Naive thymus-derived CD8-positive, alpha-beta T cell (primary cell): ENCODE measurements at places on chromosomes 5 and 9. TPM values are rescaled to one million over a fixed set of nuclear protein-coding genes. Genes with fewer than 3 reads are reported as not detected.

DNA sequence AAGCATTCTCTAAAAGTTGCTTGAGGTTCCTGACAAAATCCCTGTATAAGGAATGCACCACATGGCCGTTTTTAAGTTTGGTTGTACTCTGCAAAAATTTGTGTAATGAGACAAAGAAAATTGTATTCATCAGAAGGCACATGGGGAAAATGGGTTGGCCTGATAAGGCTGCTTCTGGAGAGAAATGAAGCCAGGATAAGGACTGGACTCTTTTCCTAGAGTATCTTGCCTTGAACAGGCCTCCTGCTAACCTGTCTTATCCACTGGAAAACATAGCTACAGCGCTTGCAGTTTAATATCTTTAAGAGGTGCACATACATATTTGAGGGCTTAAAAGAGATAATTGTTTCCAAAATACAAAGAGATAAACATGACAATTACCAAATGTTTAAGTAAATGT is 41.4 kb upstream of the IFNK start:
- H3K36me3 ChIP-seq: peaks cover 19% of the 10 kb centered on the region
- H3K27ac ChIP-seq: no peak overlapping the region
- peaks cover 5% of the 10 kb centered on the region for H3K4me1 ChIP-seq
- H3K4me3 ChIP-seq: no peak overlapping the region

- peak; percentile 13 for DNase-seq
- no peaks in the 10 kb centered on the region for H3K27me3 ChIP-seq
- H3K4me1 ChIP-seq: peaks cover 19% of the 10 kb centered on the region
- peak overlapping the region; percentile 68 for H3K4me3 ChIP-seq
Observed at GRCh38 chr5:119187776-119188529, 117.1 kb downstream of the DMXL1 start.

DNA sequence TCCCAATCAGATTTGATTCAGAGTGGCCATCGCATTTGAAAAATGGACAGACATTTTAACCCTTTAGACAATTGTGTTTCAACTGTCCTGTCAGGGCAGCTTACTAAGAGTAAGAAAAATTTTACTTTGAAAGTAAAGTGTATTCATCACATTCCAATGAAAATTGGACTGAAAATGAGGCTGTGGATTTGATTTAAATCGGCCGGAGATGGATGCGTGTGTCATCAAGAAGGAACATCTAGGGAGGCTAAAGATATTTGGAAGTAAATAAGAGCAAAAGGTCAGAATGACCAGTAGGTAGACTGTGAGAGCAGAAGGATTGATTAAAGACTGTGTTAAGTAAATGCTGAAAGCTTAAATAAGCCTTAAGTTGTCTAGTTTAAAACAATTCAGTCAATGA is 1.5 kb downstream of the ZCCHC7 start:
- H3K27ac ChIP-seq: no peak overlapping the region
- H3K4me1 ChIP-seq: peaks cover 36% of the 10 kb centered on the region
- DNase-seq: no peak
- H3K4me3 ChIP-seq: peak overlapping the region; percentile 89
- H3K27me3 ChIP-seq: no peaks in the 10 kb centered on the region

- no peak for DNase-seq
- H3K27ac ChIP-seq: no peak overlapping the region
- H3K36me3 ChIP-seq: no peaks in the 10 kb centered on the region
- no peaks in the 10 kb centered on the region for H3K27me3 ChIP-seq
Observed at GRCh38 chr5:7435503-7435902, 39.6 kb downstream of the ADCY2 start.

DNA sequence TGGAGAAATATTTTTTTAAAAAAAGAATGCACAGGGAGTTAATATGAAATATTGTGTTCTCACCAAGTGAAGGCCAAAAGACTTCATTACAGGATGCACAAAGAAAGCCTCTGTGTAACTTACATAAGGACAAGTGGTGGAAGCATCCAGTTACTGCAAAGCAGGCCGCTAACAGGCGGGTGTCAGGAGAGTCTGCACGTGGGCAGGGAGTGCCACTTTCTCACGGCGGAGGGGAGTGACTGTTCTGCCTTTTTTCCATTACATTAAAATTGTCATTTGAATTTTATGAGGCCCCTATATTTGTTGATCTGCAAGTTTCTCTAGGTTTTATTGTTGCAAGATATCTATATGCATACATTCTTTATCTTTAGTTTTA is 28.1 kb upstream of the SPATA31E1 start:
- no peak for DNase-seq
- no peaks in the 10 kb centered on the region for H3K4me1 ChIP-seq
- no peak overlapping the region for H3K4me3 ChIP-seq
- H3K27me3 ChIP-seq: peaks cover 6% of the 10 kb centered on the region

GRCh38 chr9:22116758-22117157 is 107.7 kb upstream of the CDKN2B start:
- H3K27ac ChIP-seq: no peak overlapping the region
- H3K4me1 ChIP-seq: no peaks in the 10 kb centered on the region
- no peaks in the 10 kb centered on the region for H3K27me3 ChIP-seq
- no peak for DNase-seq
- no peaks in the 10 kb centered on the region for H3K36me3 ChIP-seq
- H3K4me3 ChIP-seq: no peak overlapping the region

DNA sequence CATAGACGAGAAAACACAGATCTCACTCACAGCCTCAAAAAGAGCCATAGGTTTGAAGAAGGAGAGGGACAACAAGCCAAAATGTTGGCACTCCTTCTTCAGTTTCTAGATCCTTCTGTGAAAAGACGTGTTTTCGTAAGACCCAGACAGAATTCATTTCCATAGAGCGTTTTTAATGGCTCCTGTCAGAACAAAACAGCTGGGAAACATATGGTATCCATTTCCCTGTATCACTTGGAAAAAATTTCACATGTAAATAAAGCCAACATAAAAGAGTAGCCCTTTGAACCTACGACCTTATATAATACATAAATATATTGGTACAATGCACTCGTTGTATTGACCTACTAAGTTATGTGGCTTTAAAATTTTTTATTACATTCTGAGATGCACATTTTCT is 108.1 kb downstream of the SNCAIP start:
- H3K27me3 ChIP-seq: peaks cover 12% of the 10 kb centered on the region
- no peak for DNase-seq
- H3K36me3 ChIP-seq: no peaks in the 10 kb centered on the region
- no peaks in the 10 kb centered on the region for H3K4me1 ChIP-seq
- H3K27ac ChIP-seq: no peak overlapping the region

DNA sequence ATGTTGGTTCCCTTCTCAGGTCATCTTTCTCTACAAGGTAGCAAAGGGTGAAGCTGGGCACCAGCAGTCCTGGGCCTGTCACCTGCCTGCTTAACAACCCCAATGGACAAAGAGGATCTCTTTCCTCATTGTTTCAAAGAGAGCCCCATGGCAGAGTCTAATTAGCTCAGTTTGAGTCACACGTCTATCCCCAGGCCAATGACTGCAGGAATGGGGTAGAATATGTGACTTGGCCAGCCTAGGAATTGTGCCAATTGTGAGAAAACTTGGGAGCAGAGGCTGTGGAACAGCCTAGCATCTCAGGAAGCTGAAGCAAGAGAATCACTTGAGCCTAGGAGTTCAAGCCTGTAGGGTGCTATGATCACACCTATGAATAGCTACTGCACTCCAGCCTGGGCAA is 3.6 kb upstream of the RAPGEF1 start:
- H3K4me1 ChIP-seq: peaks cover 32% of the 10 kb centered on the region
- no peak for DNase-seq
- H3K27me3 ChIP-seq: no peaks in the 10 kb centered on the region
- H3K27ac ChIP-seq: peak overlapping the region; percentile 95
- no peaks in the 10 kb centered on the region for H3K36me3 ChIP-seq
- H3K4me3 ChIP-seq: peak overlapping the region; percentile 55

DNA sequence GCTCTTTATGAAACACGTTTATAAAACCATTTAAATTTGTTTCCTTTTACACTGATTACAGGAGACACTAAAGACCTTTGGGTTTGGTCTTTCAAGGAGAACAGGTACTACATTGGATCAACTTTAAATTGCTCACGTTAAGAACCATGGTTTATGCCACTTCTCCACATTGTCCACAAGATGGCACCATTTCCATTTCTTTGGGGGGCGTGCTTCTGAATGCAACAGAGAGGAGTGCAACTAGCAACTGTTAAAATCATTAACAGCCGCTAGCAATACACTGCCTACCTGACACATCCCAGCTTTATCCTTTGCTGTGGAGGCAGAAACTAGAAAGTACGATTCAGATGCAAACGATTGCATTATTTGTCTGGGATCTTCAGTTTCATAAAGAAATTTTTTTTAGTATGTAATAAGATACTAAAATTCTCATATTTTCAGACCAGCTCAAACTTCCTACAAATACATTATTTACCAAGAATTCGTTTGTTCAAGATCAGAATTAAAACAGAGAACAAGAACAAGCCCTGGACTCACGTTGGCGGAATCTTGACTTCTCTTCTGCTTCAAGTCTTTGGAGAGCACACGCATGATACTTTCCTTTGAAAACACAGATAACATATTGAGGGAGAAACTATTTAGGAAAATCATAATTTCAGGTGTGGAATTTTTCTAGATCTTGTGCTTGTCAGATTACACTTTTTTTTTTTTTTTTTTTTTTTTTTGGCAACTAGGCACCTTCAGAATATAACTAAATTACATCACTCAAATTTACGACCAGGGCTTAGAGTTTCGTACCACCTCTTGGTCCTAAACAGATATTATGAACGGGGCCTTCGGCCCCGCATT is 702 bp downstream of the CDC20B start:
- peak; percentile 80 for DNase-seq
- no peak overlapping the region for H3K27ac ChIP-seq
- H3K4me1 ChIP-seq: peaks cover 36% of the 10 kb centered on the region

GFI1B gene
- total RNA-seq: 0.39 TPM

GPX8 gene
- not detected for total RNA-seq

C7 gene
- total RNA-seq: not detected

BAAT gene
- not detected for total RNA-seq

MARVELD2 gene
- total RNA-seq: 2.3 TPM
